Stimulated activated CD8-positive, alpha-beta memory T cell treated with anti-CD3 and anti-CD28 coated beads, Interleukin-15, amount 100 ng/mL, for 48 hours (primary cell): ENCODE measurements at places on chromosomes 2 and 18.

- DNase-seq = no peak
Observed at GRCh38 chr2:182208421-182208820, 218.4 kb downstream of the PDE1A start.

- no peak for DNase-seq
Observed at GRCh38 chr2:108586116-108586515, 51.8 kb downstream of the LIMS1 start.

DNA sequence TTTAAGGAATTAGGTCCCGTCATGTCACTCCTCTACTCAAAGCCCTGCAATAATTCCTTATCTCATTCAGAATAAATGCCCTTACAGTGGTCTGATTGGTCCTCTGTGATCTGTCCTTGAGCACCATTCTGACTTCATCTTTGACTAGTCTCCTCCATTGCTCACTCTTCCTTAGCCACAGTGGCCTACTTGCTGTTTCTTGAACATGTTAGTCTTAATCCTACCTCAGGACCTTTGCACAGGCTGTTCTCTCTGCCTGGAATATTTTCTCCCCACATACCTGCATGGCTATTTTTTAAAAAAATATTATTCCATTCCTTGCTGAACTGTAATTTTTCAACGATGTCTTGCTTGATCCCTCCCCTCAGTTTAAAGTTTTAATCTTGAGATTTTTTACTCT lies 48.0 kb downstream of the QPCT start:
- no peak for DNase-seq

- DNase-seq = no peak
Observed at GRCh38 chr18:11324956-11325882, 175.8 kb upstream of the PIEZO2 start.

- DNase-seq = no peak
Observed at GRCh38 chr18:59279722-59280121, 6.5 kb upstream of the RAX start.

DNA sequence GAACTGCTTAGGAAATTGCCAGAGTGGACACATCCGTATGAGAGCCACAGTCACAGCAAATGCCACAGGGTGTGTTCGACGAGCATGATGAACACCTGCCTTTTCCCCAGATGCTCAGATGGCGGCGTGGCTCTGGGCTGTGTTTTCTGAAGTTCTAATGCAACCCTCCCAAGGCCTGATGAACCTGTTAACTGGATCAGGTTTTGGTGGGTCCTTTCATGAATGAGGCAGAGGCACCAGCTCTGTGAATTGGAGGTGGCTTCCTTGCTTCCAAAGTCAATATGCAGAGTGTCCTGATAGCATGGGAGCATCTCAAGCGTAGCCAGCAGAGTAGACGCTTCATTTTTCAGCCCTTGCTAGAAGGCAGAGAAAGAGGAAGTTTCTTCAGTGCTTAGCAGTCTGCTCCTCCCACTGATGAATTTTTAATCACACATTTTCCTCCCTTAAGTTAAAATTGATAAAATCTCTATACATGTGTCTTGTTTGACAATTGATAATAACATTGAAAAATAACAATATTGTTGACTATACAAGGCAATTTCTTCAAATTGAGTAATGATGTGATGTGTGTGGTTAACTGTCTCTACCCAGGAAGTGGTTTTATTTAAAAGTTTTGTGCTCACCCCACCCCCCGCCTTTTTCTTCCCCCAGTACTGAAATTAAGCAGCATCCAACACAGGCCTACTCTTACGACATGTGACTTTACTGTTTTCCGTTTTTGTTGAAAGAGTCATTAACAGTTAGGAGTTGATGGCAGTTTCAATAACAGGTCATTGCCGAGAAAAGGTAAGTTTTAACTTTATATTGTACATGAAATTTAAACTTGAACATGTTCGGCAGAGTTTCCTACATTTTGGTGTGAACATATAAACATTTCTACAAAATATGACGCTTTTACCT lies at the start of gene ARHGAP15:
TSS of gene ARHGAP15 (plus strand) at position 739 of the 900 bp plus-strand sequence.
- DNase-seq = peak; percentile 54

DNA sequence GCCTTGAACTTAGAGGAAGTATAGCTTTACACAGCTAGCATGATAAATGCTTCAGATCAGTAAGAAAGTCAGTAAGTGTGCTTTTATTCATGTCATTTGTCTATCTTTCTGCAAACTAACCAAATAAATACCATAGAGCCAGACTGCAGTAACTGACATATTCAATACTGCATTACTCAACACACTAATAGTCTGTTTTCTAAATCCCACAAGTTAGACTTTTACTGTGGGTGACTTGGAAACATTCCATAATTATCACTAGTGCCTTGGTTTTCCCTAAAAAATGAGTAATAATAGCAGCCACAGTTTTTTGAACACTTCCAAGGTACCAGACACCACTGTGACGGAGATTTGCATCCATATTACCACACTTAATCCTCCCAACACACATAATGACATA lies 33.0 kb downstream of the ACVR1 start:
- no peak for DNase-seq

GRCh38 chr2:170493426-170494097 lies 221.6 kb upstream of the SP5 start:
- no peak for DNase-seq

DNA sequence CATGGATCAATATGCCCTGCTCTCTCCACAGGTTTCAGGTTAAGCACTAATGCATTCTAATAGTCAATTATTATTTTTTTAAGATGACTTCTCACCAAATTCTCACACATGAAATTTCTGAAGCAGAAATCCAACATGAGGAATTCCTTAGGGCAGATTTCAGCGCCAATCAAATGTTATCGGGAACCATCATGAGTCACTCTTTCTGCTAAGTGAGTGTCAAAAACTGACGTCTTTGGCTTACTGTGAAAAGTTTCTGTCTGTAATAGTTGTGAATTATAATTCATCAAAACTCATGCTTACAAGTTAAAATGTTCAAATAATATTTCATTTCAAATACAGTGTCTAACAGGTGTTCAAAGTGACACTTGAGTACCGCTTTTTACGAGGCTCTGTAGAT lies 1038.6 kb downstream of the SOCS6 start:
- DNase-seq = no peak

- DNase-seq = no peak
Observed at GRCh38 chr2:44010266-44010665, 14.5 kb upstream of the LRPPRC start.

DNA sequence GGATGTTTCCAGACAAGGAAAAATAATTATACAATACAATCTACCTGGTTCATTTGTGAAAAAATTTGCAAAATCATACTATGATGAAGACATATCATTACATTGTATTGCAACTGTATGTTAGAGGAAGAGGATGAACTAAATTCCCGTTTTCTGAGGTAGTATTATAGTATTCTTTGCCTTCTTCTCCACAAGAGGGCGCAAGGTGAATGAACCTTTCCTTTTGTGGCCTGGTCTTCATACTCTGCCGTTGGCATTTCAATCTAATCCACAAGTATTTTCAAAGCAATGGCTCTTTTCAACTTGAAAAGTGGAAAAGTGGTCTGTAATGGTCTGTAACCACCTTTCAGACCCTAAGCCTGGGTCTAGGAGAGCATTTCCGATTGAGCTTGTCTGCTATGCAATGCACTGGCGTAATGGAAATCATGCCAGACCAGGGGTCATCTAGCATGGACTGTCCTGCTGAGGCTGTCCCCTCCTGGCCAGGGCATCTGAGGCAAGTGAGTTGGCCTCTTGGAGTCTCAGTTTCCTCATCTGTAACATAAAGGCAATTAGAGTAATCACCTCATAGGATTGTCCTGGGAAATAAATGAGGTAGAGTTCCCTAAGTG lies 30.8 kb upstream of the ZNF396 start:
- no peak for DNase-seq

DNA sequence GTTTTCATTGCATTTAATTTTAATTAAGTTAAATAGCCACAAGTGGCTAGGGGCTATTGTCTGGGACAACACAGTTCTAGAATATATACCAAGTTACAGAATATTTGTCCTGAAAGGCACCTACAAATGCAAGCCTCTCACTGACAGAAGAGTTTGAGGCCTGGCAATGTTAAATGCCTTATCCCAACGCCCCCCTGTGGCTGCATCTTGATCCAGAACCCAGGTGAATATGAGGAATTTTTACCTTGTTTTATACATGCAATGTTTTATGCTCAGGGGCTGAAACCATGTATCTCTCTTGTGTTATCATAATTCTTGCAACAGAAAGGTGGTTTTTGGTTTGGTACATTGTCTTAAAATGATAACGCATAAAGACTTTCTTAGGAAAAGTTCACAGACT lies 71.8 kb upstream of the SEC11C start:
- DNase-seq = no peak

GRCh38 chr2:124149571-124149970 lies 124.5 kb downstream of the CNTNAP5 start:
- DNase-seq = no peak

GRCh38 chr2:186696290-186696689 lies 2.4 kb downstream of the FAM171B start:
- no peak for DNase-seq

DNA sequence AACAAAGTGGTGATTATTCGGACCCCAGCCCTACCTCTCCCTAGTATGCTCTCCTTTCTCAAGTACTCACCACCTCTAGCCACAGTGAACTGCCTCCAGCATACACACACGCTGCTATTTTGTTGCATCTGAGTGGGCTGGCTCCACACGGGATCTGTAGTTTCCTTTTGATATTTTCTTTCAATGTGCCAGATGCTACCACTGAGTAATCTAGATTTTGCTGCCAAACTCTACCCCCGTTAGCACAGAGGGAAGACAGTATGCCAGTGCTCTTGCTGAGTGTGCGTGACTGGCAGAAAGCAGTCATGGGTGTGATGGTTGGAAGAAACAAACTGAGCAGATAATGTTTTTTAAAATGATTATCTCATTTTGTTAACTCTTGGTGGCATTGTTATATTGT lies 11.6 kb downstream of the CFLAR start:
- DNase-seq = no peak

DNA sequence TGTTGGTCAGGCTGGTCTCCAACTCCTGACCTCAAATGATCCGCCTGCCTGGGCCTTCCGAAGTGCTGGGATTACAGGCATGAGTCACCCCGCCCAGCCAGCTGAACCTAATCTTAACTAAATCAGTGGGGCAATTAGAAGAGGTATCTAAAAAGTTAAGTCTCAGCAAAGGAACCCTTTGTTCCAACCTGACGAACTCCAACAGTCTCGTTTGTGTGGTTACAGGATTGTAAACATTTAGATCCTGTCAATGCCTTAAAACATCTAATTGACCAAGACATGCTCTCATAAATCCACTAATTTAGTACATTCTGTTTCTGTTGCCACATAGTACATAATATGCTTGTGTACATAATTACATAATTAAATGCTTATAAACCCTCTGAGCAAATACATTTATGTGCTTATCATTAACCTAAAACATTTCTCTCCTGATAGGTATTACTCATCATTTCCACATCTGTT lies 31.1 kb upstream of the STK39 start:
- DNase-seq = no peak

GRCh38 chr2:163733956-163734355 lies 1.9 kb downstream of the FIGN start:
- DNase-seq = no peak

- no peak for DNase-seq
Observed at GRCh38 chr18:27520401-27520800, 335.3 kb upstream of the CHST9 start.

DNA sequence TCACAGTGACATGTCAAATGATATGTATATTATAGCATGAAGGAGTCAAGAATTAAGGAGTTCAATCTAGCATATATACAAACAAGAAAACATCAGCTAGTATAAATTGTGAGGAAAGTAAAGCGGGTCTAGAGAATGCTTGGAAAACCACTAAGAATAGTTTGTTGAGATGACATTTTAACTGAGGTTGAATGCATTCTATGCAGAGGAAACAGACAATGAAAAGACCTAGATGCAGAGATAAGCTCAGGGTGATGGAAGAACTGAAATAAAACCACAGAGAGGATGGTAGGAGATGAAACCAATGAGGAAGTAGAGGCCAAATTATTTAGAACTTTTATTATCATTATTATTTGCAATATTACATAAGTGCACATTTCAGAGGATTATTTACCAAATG lies 803.6 kb upstream of the FANCL start:
- no peak for DNase-seq

GRCh38 chr2:792687-793086 lies 115.5 kb upstream of the TMEM18 start:
- no peak for DNase-seq

GRCh38 chr2:119377993-119378345 lies 11.2 kb downstream of the DBI start:
- no peak for DNase-seq

DNA sequence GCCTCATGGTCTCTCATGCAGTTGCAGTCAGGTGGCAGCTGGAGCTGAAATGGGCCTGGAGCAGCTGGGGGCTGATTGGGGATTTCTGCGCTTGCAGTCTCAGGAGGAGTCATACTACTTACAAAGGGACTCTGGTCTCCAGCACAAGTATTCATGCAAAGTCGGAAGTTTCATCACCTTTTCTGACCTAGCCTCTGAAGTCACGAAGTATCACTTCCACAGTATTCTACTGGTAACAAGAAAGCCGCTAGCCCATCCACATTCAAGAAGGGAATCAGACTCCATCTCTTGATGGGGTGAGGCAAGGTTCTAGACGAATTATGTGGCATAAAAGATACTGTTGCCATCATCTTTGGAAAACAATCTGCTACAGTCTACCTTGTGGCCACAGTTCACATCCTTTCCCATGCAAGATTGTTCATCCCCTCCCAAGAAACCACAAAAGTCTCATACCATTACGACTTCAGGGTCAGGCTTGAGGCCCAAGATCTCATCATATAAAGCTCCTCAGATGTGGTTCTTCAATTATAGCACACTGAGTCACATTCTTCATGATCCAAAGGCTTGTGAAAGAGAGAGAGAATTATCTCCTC lies 95.3 kb downstream of the SMC6 start:
- DNase-seq = no peak

DNA sequence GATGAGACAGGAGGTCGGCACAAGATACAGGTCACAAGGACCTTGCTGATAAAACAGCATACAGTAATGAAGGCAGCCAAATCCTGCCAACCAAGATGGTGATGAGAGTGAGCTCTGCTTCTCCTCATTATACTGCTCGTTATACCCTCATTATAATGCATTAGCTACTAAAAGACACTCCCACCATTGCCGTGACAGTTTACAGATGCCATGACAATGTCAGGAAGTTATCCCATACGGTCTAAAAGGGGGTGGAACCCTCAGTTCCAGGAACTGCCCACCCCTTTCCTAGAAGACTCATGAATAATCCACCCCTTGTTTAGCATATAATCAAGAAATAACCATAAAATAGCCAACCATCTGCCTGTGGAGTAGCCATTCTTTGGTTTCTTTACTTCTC lies 224.2 kb downstream of the RBM43 start:
- no peak for DNase-seq
